ENCODE measurements at places on chromosomes 12 and 14.

DNA sequence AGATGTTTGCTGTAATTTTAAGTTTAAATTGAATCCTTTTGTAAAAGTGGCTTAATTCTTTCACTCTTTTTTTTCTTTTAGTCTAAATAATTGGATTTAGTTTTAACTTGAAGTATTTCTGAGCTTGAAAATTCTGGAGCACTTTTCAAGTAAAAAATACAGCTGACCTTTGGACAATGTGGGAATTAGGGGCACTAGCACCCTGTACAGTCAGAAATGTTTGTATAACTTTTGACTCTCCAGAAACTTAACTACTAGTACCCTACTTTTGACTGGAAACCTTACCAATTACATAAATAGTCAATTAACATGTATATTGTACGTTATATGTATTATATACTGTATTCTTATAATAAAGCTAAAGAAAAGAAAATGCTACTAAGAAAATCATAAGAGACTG, 7.8 kb downstream of the KTN1 start:
- no peak for DNase-seq

- no peak for DNase-seq
These were observed 619.9 kb downstream of the AACS start for GRCh38 chr12:125684968-125685790.

GRCh38 chr14:67917006-67917405, 97.4 kb downstream of the RAD51B start:
- DNase-seq, result no peak

- DNase-seq, result no peak
These were observed 167.0 kb downstream of the EFCAB11 start for GRCh38 chr14:89787525-89787924.

DNA sequence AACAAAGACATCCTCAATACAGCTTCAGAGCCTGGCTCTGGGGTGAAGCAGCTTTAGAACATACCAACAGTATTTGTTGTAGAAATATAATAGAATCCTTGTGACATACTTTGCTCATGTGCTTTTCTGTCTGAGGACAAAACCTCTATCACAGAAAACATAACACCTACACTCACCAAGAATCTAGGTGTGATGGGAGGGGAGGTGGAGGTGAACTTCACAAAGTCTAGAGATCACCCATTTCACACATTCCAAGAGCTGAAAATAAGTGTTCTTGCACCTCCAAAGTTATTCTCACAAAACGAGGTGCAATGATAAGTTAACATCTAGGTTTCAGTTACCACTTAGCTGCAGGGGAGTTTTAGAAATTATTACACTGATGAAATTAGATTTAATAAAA, 32.7 kb upstream of the BTG1 start:
- DNase-seq, result no peak

DNA sequence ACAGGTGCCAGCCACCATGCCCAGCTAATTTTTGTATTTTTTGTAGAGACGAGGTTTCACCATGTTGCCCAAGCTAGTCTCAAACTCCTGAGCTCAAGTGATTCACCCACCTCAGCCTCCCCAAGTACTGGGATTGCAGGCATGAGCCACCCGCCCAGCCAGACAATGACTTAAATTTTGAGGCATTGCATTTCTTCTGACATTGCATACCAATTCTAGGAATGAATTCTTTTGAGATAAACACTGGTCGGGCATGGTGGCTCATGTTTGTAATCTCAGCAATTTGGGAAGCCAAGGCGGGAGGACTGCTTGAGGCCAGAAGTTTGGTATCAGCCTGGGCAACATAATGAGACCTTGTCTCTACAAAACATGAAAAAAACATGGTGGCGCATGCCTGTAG, 2.5 kb upstream of the CELA1 start:
- DNase-seq, result no peak

DNA sequence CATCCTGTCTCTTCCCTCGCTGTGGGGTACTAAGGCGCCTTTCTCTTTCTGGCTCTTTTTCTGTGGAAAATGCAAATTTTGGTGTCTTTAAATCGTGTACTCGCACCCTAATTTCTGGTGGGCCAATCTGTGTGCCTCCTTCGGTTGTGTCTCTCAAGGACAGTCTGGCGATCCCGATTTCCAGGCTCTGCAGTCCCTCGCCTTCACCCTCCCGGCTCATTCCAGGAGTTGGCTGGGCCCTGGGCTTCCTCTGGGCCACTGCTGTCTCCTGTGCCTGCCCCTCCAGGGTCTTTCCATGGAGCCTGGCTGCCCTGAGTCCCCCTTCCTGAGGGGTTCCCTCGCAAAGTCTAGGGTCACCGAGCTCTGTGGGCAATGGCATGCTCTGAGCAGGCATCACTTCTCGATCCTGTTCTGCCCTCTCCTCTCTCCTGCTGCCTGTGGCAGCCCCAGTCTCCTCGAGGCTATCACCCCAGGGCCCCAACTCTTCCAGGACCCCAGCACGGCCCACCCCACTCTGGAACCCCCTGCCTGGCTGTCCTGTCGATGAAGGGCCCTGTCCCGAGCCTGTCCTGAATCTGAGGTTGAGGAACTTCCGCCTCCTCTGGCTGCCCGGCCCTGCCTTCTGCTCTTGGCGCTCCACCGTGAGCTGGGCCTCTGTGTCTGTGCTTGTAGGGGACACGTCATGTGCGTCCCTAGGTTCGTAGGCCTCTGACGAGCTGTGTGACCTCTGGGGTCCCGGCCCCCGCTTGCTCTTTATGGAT, 24.1 kb downstream of the AHNAK2 start:
- DNase-seq, result no peak

DNA sequence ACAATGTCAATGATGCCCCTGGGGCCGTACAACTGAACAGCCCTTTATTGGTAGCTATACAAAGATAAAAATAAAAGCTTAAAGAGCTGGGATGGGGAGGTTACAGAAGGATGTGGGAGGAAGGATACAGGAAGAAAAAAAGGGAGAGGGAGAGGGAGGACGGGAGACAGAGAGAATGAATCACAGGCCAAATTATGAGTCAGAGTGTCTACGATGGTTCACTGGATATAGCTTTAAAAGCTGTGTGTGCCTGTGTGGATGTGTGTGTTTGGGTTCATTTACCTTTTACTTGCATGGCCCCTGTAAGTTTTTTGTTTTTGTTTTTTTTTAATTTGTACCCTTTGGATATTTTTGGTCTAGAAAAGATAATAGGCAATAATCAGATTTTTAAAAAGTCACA, 111.9 kb downstream of the CCDC60 start:
- DNase-seq, result peak; percentile 8
